ENCODE measurements at places on chromosomes 2 and 18. TPM values are rescaled to one million over a fixed set of nuclear protein-coding genes. Genes with fewer than 3 reads are reported as not detected.
A peak's percentile ranks its signal among the peaks of the same experiment; 100 is the strongest.

GRCh38 chr2:237280229-237280628 is 133.7 kb downstream of the COL6A3 start:
- H3K4me1 ChIP-seq, result peaks cover 41% of the 10 kb centered on the region
- no peak overlapping the region for H3K27ac ChIP-seq
- peaks cover 3% of the 10 kb centered on the region for H3K36me3 ChIP-seq
- H3K4me3 ChIP-seq, result no peak overlapping the region

DNA sequence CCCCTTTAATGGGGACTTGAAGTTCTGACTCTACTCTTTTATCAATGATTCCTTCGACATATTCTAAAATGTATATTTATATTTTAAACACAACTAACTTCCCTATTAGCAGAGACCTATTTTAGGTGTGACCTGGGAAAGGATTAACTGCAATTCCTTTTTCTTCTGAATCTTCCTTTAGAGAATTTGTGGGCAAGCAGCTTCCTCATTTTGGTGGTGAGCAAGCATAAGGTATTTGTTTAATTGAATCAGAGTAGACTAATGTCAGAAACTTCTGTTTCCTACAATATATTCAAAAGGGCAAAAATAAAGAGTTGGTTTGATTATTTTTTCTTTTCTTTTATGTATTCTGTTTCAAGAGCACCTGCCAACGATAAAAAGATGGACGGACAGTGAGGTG is 237.0 kb downstream of the IKZF2 start:
- H3K4me1 ChIP-seq, result peaks cover 12% of the 10 kb centered on the region
- H3K27me3 ChIP-seq, result no peaks in the 10 kb centered on the region
- H3K36me3 ChIP-seq, result no peaks in the 10 kb centered on the region
- H3K4me3 ChIP-seq, result no peak overlapping the region
- DNase-seq, result no peak

DNA sequence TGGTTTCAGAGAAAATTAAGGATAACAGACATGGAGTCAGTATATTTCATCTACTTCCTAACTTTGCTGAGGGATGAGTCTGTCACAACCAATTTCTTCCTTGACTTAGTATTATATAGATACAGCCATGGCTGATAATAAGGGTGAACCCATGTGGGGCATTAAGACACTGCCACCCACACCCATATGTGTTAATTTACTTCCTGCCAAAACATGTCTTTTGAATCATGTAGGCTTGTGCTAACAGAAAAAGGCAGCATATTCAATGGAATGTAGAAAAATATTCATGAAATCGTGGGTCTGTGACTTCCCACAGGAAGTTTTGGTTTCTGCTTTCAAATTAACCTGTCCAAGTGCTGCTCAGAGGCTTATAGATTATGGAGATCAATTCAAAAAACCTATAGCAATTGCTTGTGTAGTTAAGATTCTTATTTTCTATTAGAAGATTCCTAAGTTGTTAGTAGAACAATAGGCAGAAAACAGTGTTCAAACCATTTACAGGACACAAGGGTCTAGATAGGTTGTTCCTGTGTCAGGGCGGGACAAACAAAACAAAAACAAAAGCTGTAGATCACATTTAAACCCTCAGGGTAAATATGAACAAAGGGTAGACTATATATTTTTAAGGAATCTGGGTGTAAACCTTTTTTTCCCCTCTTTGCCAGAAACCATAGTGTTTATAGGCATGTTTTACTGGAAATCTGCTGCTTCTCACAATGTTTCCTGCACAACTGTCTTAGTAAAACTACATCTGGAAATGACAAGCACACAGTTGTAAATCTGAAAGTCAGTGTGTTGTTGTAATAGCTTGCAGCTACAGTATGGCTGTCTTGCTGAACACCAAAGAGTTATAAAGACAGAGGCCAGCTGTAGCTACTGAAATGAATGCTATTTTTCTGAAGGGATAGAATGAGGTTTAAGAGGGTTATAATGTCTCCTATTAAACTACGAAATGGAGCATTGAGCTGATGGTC is 691.2 kb downstream of the EPHA4 start:
- DNase-seq, result no peak
- H3K27ac ChIP-seq, result no peak overlapping the region
- H3K4me1 ChIP-seq, result peaks cover 20% of the 10 kb centered on the region
- no peak overlapping the region for H3K4me3 ChIP-seq
- H3K36me3 ChIP-seq, result no peaks in the 10 kb centered on the region
- no peaks in the 10 kb centered on the region for H3K27me3 ChIP-seq

GRCh38 chr18:48913201-48913600 is 37.6 kb downstream of the SMAD7 start:
- peaks cover 5% of the 10 kb centered on the region for H3K36me3 ChIP-seq
- no peak overlapping the region for H3K4me3 ChIP-seq
- DNase-seq, result no peak
- no peak overlapping the region for H3K27ac ChIP-seq
- H3K4me1 ChIP-seq, result peaks cover 45% of the 10 kb centered on the region

GRCh38 chr2:100757621-100758394 is 62.1 kb upstream of the NPAS2 start:
- no peaks in the 10 kb centered on the region for H3K36me3 ChIP-seq
- no peaks in the 10 kb centered on the region for H3K4me1 ChIP-seq
- peaks cover 28% of the 10 kb centered on the region for H3K27me3 ChIP-seq
- DNase-seq, result no peak
- no peak overlapping the region for H3K27ac ChIP-seq

DNA sequence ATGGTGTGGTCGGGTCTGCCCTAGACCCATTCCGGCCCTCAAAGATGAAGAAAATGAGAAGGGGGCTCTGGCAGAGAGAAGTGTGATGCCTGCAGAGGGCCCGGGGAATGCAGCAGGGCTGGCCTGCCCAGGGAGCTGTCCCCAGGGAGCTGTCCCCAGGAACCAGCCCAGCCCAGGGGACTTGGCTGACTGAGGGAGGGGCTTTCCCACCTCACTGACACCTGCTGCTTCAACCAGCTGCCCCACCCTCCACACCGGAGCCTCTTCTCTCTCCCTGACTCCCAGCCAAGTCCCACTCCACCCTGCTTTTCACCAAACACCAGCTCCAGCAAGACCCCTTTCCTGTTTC is 111.2 kb downstream of the STPG4 start:
- DNase-seq, result no peak
- H3K4me1 ChIP-seq, result peaks cover 47% of the 10 kb centered on the region
- peaks cover 3% of the 10 kb centered on the region for H3K36me3 ChIP-seq
- no peaks in the 10 kb centered on the region for H3K27me3 ChIP-seq
- H3K4me3 ChIP-seq, result peak overlapping the region; percentile 58

DNA sequence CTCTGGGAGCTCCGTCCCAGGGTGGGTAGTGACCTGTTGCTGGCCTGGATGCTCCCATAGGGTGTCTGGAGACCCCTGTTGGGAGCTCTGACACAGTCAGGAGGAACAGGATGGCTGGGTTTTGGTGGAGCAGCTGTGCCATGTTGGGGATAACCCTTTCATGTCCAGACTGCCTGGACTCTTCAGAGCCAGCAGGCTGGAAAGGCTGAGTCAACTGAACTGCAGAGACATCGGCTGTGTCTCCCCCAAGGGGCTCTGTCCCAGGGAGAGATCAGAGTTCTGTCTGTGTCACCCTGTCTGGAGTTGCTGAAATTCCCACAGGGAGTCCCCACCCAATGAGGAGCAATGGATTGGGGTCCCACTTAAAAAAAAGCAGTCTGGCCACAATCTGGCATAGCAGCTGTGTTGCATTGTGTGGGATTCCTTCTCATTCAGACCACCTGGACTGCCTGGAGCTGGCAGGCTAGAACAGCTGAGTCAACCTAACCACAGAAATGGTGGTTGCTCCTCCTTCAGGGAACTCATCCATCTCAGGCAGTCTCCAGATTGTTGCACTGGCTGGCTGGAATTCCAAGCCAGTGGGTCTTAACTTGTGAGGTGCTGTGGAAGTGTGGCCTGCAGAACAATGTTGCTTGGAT is 37.2 kb downstream of the AGPS start:
- DNase-seq, result no peak
- no peak overlapping the region for H3K27ac ChIP-seq
- peaks cover 65% of the 10 kb centered on the region for H3K36me3 ChIP-seq
- H3K4me1 ChIP-seq, result no peaks in the 10 kb centered on the region

DNA sequence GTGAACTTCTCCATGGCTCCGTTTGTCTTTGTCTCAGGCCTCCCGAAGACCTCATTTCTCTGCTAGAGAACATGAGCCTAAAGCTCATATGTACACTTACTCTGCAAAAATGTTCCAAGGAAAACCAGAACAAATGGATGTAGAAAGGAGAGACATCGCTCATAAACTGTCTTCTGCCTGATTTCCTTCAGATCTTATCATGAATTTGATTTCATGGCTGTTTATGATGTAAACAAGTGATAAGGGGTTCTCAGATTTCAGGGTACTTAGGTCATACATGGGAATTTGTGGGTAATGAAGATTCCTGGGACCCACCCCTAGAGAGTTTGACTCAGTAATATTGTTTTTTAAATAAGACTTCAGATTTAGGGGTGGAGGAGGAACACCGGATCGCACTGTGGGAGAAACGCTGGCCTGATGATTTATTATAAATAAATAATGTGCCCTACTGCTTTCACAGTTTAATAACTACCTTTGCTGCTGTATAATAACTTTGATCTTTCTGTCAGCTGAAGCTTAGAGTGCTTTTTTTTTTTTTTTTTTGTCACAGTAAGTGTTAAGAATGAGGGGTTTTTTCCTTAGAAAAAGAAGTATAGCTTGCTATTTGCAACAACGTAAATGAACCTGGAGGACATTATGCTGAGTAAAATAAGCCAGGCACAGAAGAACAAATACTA is 14.9 kb downstream of the AOX1 start:
- DNase-seq, result no peak
- no peak overlapping the region for H3K4me3 ChIP-seq
- H3K27me3 ChIP-seq, result peaks cover 3% of the 10 kb centered on the region
- no peaks in the 10 kb centered on the region for H3K36me3 ChIP-seq
- H3K27ac ChIP-seq, result peak overlapping the region; percentile 11

DNA sequence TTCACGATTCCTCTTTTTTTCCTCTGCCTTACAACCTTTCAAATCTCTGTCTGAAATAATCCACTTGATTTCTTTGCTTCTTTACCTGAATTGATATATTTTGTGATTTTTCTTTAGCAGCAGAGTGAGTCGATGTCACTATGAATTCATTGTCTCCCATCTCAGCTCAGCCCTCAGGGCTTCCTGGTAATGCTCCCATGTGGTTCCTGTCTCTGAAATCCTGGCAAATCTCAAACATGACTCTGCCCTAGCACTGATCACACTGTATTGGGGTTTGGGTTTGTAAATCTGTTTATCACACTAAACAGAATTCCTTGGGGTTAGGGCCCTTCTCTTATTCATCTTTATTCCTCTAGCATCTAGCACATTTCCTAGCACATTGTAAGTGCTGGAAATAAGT is 43.0 kb upstream of the MSTN start:
- no peaks in the 10 kb centered on the region for H3K36me3 ChIP-seq
- no peaks in the 10 kb centered on the region for H3K4me1 ChIP-seq
- H3K4me3 ChIP-seq, result no peak overlapping the region
- H3K27me3 ChIP-seq, result no peaks in the 10 kb centered on the region
- DNase-seq, result no peak
- no peak overlapping the region for H3K27ac ChIP-seq

- H3K4me3 ChIP-seq, result no peak overlapping the region
- peaks cover 19% of the 10 kb centered on the region for H3K36me3 ChIP-seq
- no peaks in the 10 kb centered on the region for H3K27me3 ChIP-seq
- H3K4me1 ChIP-seq, result no peaks in the 10 kb centered on the region
- no peak overlapping the region for H3K27ac ChIP-seq
- no peak for DNase-seq
Observed at GRCh38 chr18:10771053-10771709, 245.4 kb downstream of the NAPG start.

GRCh38 chr2:237244976-237245646 is 159.4 kb downstream of the COPS8 start:
- no peaks in the 10 kb centered on the region for H3K27me3 ChIP-seq
- no peaks in the 10 kb centered on the region for H3K4me1 ChIP-seq
- no peak overlapping the region for H3K4me3 ChIP-seq
- H3K36me3 ChIP-seq, result no peaks in the 10 kb centered on the region
- H3K27ac ChIP-seq, result no peak overlapping the region

GRCh38 chr2:25614711-25615110 is 58.7 kb downstream of the DTNB start:
- H3K27me3 ChIP-seq, result no peaks in the 10 kb centered on the region
- H3K27ac ChIP-seq, result no peak overlapping the region
- H3K4me1 ChIP-seq, result peaks cover 25% of the 10 kb centered on the region
- no peak overlapping the region for H3K4me3 ChIP-seq
- no peak for DNase-seq

DNA sequence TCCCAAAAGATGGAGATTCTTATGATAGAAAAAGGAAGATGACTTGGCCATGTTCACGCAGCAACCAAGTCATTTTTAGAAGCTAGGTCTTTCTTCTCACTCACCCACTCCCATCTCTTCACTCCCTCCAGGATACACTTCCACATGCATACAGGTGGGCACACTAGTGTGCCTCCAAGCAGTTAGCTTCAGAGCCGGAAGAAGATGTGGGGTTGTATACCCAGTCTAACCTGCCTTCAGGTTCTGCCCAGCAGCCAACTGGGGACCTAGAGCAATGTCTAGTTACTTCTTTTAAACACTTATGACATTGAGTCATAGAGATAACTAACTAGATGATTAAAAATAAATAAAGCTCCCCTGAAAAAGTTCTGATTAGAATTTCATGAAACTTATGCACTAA is 21.8 kb upstream of the TANK start:
- no peak overlapping the region for H3K4me3 ChIP-seq
- H3K27ac ChIP-seq, result no peak overlapping the region
- H3K27me3 ChIP-seq, result no peaks in the 10 kb centered on the region
- no peaks in the 10 kb centered on the region for H3K36me3 ChIP-seq
- peaks cover 24% of the 10 kb centered on the region for H3K4me1 ChIP-seq
- no peak for DNase-seq

DNA sequence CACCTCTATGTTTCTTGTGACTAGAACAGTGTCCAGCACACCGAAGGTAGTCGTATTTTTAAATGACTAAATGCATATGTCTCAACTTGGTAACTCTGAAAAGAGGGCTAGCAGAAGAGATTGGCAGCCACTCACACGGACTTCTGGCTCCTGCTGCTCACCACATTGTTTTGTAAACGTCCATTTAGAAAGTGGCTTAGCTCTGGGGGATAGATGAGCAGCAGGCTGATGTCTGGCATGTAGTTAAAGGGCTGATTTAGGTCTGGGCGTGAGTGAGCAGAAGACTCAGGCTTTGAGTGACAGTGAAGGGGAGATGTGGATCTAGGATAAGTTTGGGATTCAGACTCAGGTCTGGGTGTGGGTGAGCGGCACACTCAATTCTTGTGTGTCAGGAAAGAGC is 372.9 kb upstream of the HS6ST1 start:
- no peak overlapping the region for H3K4me3 ChIP-seq
- H3K36me3 ChIP-seq, result no peaks in the 10 kb centered on the region
- H3K27me3 ChIP-seq, result no peaks in the 10 kb centered on the region

Gene GPC1
- 58.0 TPM for total RNA-seq

Gene IMMT
- total RNA-seq, result 83.6 TPM

Gene CENPA
- 24.7 TPM for total RNA-seq

Gene SPP2
- not detected for total RNA-seq

Gene FBXO36
- 3.2 TPM for total RNA-seq

Gene CFAP65
- 2.1 TPM for total RNA-seq

Gene MAP2
- 37.5 TPM for total RNA-seq

Gene WDR12
- 74.0 TPM for total RNA-seq
